Vagina (tissue), 2 donors: ENCODE measurements at places on chromosomes 13 and 19.

DNA sequence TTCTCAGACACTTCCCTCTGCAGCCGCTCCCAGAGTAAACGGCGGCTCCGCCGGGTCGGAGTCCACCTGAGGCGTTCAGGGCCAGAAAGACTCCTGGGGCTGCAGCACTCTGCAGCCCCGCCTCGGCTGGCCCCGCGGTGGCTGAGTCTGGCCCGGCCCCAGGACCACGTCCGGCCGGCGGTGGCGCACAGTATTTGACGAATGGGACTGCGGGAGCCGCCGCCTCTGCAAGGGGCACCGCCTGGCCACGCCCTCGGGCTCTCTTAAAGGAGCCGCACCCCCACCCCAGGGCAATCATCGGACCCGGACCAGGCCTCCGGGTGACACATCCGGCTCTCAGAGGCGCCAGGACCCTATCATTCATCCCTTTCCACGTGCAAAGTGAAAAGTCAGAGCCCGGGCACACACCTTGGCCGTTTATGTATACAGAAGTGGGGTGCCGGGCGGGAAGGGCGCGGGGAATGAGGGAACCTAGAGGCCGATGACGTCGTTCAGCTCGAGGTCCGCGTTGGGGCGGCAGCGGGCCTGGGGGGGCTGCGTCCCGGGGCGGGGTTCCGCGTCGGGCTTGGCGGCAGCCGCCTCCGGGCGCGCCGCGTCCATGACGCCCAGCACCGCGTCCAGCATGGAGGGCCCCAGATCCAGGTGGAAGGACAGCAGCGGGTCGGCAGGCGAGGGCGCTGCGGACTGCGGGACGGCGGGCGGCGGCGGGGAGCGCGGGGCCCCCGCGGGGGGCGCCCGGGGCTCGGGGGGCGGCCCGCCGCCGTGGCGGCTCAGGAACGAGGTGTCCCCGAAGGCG, 1.2 kb upstream of the LENG9 start:
- H3K4me3 ChIP-seq, result peak overlapping the region; percentile 62
- H3K36me3 ChIP-seq, result no peaks in the 10 kb centered on the region
- peak overlapping the region; percentile 90 for H3K27ac ChIP-seq
- H3K4me1 ChIP-seq, result peaks cover 41% of the 10 kb centered on the region
- DNase-seq, result peak; percentile 94

DNA sequence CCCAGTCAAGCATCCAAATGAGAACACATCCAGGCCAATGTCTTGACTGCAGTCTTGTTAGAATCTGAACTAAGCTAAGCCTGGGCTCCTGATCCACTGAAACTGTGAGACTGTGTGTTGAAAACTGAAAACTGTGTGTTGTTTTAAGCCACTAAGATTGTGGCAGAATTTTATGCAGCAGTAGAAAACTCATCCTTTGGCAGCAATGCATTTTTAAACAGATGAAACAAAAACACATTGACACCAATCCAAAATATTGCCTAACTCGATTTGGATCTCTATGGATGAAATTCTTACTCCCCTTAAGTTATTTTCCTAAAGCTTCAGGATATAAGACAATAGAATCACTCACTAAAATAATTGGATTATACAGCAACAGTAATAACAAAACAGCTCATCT, 202.3 kb upstream of the KLF12 start:
- no peak for DNase-seq
- no peaks in the 10 kb centered on the region for H3K36me3 ChIP-seq
- H3K4me1 ChIP-seq, result no peaks in the 10 kb centered on the region
- no peak overlapping the region for H3K27ac ChIP-seq

DNA sequence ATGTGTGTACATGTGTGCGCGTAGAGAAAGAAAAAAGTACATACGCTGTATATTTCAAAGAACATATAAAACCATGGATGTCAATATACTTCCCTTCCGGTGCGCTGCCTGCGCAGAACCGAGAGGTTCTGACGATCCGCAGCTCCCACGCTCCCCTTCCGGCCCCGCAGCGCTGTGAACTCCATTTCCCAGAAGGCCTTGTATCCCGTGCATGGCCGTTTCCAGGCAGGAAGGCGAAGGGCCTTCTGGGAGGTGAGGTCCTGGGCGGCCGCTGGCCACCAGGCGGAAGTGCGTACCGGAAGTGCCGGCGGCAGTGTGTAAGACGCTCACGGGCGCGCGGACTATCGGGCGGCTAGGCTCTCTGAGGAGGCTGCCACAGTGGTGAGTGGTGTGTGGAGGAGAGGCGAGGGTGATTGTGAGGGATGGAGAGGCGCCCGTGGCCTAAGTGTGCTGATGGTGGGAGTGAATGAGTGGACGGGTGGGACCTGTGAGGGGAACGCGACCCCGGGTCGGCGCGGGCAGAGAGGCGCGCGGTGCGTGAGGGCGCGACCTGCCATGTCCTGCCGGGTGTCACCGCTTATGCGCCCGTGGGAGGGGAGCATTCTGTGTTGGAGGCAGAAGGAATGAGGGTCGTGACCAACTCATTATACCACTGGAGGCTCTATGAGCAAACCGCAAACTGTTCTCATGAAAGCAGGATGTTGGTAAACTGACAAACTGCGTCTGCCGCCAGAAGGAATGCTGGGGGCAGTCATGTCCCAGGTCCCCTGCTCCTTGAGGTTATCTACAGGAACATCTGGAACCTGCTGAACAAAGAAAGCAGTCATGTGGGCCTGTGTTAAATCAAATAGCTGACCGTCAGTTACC, at the start of gene ERVK3-1:
TSS of gene ERVK3-1 (plus strand) at position 313 of the 867 bp plus-strand sequence. CDS start 6,792 bp downstream, outside the sequence.
- H3K36me3 ChIP-seq, result no peaks in the 10 kb centered on the region
- H3K27ac ChIP-seq, result peak within 1 kb of the TSS; percentile 82
- H3K27me3 ChIP-seq, result no peaks in the 10 kb centered on the region
- peak within 1 kb of the TSS; percentile 91 for H3K4me3 ChIP-seq
- H3K4me1 ChIP-seq, result peaks cover 15% of the 10 kb centered on the region
- peak; percentile 97 for DNase-seq

DNA sequence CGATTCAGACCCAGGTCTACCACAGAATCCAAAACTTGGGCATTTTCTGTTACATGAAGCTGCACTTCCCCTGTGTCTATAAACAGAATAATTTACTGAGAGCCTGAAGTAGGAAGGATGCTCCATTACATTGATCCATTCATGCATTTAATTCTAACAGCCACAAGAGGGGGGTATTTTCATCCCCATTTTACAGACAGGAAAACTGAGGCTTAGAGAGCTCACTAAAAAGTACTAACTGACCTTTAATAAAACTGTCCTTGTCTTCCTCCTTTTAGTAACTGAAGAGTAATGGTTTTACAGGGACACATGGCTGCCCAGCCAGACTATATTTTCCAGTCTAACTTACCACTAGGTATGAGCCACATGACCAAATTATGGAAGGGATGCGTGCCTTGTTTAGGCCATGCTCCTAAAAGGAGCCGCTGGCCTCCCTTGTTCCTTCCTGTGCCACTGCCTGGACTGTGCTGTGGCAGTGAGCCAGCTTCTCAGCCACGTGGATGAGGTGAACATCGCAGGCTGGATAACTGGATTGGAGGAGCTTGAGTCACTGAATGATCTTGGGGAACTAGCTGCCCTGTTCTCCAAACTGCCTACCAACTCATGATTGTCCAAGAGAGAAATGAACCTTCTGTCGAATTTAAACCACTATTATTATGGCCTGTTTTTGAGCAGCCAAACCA, 108.3 kb downstream of the DOCK9 start:
- no peak for DNase-seq
- no peaks in the 10 kb centered on the region for H3K4me1 ChIP-seq
- H3K27me3 ChIP-seq, result no peaks in the 10 kb centered on the region
- no peak overlapping the region for H3K4me3 ChIP-seq
- H3K27ac ChIP-seq, result no peak overlapping the region

GRCh38 chr19:1069009-1069779, 2.2 kb downstream of the ARHGAP45 start:
- H3K27me3 ChIP-seq, result no peaks in the 10 kb centered on the region
- DNase-seq, result no peak
- no peaks in the 10 kb centered on the region for H3K36me3 ChIP-seq
- H3K4me3 ChIP-seq, result no peak overlapping the region
- peaks cover 58% of the 10 kb centered on the region for H3K4me1 ChIP-seq

DNA sequence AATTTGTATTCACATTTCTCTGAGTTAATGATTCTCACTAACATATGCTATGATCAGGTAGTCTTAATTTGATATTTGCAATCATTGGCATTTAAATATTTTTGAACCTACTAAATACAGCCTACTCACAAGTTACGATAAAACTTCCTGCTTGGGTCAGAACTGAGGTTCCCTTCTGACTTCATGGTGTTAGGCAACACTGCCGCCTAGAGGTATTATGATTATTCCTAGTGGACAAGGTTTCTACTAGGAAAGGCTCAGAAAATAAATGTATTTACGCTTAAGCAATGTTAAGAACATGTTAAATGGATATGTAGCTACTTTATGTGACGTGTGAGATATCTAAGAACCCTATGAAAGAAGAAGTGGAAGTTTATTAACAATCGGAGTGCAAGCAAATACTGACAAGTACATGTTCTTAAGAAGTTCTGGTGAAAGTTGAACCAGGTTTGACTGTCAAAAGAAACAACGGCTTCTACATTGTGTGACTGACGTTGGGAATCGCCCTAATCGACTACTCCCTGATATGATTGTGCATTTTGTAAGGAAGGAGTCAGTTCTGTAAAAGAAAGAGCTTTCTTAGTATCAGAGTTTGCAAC, 1395.8 kb downstream of the SLITRK5 start:
- H3K27me3 ChIP-seq, result no peaks in the 10 kb centered on the region
- H3K4me1 ChIP-seq, result no peaks in the 10 kb centered on the region
- no peak overlapping the region for H3K4me3 ChIP-seq
- no peaks in the 10 kb centered on the region for H3K36me3 ChIP-seq
- H3K27ac ChIP-seq, result no peak overlapping the region
- DNase-seq, result no peak
